Kidney capillary endothelial cell (primary cell): ENCODE measurements at places on chromosomes 6 and 20.

GRCh38 chr20:35312318-35312717, 20.1 kb upstream of the FAM83C start:
- DNase-seq: no peak

- no peak for DNase-seq
Measured at GRCh38 chr20:64220891-64221527, 34.5 kb upstream of the PCMTD2 start.

- no peak for DNase-seq
Measured at GRCh38 chr20:46062151-46062550, 27.6 kb downstream of the NCOA5 start.

DNA sequence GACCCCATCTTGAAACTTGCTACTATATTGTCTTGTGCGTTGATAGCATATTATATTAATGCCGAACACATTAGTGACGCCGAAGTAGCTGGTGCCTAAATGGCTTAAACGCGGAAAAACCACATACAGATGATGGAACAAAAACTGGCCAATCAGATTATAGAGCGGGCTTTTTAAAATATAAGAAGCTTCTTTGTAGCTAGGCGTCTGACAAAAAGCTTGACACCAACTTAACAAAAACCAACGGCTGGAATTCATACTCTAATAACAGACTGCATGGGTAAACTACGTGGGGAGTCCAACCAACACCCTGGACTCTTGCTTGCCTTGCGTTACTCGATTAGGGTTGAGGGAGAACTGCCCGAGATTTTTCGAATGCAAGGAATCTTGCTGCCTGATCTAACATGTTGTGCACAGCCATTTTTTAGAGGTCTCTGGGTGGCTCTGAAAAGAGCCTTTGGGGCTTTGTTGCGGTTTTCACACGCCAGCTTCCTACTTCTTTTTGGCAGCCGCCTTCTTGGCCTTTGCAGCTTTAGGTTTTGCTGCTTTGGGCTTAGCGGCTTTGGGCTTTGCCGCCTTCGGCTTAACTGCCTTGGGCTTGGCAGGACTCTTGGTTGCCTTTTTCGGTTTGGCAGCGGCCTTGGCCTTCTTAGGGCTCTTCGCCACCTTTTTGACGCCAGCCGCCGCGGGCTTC, 45.7 kb downstream of the OR2B2 start:
- peak; percentile 70 for DNase-seq

DNA sequence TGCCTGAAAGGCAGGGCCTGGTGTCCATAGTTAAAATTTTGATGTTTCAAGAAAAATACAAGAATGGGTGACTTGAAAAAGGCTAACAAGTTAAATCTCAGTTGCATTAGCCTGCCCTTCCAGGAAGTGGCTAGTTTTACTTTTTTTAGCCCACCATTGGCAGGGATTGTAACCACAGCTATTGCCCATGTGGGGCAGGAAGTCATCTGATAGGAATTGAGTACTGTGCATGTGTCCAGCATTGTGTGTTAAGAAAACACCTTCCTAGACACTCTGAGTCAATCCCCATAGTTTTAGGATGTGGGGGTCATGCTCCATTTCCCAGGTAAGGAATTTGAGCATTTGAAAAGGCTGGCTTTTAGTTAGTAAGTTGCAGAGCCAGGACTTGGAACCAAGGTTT, 26.9 kb downstream of the LYRM2 start:
- DNase-seq: no peak
